ENCODE measurements at places on chromosomes 13 and 19.
A peak's percentile ranks its signal among the peaks of the same experiment; 100 is the strongest.

DNA sequence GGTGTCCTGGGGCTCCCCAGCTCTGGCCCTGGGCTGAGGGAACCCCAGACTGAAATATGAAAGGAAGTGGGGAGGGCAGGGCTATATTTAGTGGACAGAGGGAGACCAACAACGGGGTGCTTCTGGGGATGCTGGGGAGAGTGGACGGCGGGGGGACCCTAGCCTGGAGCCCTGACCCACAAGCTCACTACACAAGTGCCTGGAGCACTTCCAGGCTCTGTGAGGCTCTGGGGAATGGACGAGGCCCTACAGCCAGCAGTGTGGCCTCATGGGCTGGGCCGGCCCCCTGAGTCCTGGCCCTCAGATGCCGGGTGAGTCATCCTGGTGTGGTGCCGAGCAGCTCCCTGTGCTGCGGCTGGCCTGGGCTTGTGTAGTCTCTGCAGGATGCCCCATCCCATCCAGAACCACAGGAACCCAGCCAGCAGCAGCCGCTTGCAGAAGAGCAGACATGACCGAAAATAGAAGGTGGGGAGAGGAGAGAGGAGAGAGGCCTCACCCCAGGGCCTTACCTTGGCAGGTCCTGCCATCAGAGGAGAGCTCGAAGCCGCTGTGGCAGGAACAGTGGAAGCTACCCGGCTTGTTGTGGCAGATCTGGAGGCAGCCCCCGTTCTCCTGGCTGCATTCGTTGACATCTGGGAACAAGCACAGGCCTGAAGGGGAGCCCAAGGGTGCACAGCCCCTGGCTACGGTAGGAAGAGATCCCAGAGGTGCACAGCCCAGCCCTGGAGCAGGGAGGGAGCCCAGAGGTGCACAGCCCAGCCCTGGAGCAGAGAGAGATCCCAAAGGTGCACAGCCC, 26.1 kb downstream of the GAS6 start:
- no peak for DNase-seq

DNA sequence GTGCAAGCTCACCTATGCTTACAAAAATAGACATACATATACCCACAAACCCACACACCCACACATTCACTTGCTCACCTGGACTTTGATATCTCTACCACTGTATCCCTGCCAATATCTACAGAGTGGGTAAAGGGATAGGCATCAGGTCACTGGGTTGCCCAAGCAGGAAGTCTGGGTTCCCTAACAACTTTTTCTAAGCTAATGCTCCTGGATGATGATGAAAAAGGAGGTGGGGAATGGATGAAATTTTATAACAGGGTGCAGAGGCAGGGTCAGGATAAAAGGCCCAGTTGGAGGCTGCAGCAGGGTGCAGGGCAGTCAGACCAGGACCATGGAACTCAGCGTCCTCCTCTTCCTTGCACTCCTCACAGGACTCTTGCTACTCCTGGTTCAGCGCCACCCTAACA, at the start of gene CYP2B6:
Gene CYP2B6 (plus strand): TSS at position 311 of the 410 bp plus-strand sequence. CDS start 24 bp downstream, at position 335.
- no peak for DNase-seq

GRCh38 chr19:29245215-29245614, 32.3 kb upstream of the UQCRFS1 start:
- DNase-seq: no peak

- no peak for DNase-seq
Observed at GRCh38 chr19:7647156-7647555, 10.2 kb downstream of the STXBP2 start.

- DNase-seq: no peak
Observed at GRCh38 chr13:52969373-52969772, 59.2 kb upstream of the OLFM4 start.

DNA sequence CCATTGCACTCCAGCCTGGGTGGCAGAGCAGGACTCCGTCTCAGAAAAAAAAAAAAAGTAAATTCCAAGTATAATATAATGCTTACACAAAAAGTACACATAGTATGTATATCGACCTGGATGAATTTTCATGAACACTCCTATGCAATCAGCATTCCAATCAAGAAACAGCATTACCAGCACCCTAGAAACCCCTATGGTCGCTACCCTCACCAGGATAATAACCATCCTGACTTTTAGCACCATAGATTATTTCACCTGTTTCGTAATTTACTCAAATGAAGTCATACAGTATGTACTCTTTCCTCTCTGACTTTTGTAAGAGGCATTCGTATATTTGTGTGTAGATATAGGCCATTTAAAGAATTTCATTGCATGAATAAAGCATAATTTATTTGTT, 47.6 kb downstream of the PCDH8 start:
- DNase-seq: no peak

GRCh38 chr19:279231-279630, 12.0 kb downstream of the PLPP2 start:
- no peak for DNase-seq

GRCh38 chr13:48501705-48502104, 31.2 kb downstream of the RCBTB2 start:
- DNase-seq: no peak

- DNase-seq: peak; percentile 88
Observed at GRCh38 chr19:38095411-38096308, 128.4 kb downstream of the DPF1 start.

GRCh38 chr13:44498969-44499368, 77.2 kb downstream of the TSC22D1 start:
- DNase-seq: no peak

DNA sequence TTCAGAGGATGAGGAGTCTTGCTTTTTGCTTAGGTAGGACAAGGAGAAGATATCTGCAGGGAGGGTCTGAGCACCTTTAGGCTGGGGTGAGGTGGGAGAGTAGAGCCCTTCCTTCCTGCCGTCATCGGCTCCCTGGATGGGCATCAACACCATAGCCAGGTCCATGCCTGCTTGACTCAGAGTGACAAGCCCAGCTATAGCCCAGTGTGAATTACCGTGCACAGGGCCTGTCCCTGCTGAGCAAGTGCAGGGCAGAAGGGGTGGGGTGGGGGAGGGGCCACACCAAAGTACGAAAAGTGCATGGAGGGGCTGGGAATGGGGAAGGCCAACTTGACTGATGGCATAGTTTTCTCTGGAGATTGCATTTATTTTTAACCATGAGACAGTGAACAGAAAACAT, 30.3 kb upstream of the RNF113B start:
- no peak for DNase-seq

DNA sequence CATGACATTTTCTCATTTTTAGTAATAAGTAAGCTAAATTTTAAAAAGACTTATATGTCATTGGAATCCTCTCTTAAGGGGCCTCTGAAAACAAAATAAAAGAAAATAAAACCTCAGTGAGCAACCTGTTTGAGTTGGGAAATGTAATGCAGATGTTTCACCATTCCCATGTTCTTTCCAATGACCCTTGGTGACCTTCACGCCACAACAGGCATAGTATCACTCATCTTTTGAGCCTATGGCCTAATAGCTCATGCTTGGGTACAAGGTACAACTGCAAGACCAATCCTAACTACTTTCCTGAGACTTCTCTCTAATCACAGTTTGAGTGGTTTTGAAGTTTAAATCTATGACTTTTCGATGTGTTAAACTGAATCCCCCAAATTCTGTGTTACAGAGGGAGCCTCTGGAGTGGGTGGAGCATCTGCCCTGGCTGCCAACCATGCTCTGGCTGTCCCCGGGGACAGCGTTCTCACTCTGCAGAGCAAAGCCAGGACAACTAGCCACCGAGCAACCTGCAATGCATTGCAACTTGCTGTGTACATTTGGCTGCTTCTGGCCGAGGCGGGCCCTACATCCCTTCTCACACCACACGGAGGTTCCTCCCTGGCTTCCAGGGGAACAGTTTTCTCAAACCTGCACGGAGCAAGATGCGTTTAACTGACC, 307.9 kb upstream of the MAB21L1 start:
- DNase-seq: no peak

DNA sequence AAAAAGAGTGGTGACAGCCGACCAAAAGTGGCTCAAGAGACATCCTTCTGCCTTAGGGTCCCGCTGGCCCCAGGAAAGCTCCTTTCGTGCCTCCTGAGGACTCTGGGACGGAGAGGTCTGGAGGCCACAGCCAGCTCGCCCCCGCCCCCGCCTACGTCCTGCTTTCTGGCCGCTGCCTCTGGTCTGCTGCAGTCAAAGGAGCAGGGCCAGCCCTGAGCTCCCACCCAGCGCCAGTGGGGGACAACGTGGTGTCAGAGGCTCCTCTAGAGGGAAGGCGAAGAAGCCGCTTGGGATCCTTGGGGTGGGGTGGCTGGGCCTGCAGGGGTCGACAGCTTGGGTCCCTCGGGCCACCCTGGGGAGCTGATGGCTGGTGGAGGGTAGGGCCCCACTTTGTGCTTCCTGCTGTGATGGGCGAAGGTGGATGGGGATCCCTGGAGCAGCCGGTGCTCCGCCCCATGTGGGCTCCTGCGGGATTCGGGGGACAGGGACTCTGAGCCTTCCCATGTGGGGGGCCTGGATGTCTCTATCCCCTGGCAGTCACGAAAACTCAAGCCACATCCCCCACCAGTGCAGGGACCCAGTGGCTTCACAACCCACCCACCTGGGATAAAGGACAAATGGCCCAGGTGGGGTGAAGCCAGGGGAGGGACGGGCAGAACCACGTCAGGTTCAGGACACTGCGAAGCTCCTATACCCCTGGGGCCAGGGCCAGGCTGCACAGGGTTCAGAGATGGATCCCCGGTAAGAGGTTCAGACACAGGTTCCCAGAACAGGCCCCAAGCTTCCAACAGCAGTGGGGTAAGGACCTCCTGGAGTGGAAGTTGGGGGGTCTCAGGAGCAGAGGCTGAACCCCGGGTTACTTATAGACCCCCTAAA, 9.0 kb upstream of the DIRAS1 start:
- no peak for DNase-seq

- DNase-seq: no peak
Observed at GRCh38 chr19:2042485-2043250, 8.4 kb downstream of the MKNK2 start.

DNA sequence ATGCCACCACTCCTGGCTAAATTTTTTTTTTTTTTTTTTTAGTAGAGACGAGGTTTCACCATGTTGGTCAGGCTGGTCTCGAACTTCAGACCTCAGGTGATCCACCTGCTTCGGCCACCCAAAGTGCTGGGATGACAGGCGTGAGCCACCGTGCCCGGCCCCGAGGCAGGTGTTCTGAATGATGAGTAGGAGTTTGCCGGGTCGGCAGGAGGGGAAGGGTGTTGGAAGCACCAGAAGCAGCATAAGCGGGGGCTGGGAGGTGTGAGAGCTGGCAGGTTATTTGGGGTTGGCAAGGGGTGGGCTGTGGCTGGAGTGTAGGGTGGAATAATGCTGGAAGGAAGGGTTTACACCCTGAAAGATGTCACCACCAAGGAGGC, 1.8 kb downstream of the SPPL2B start:
- DNase-seq: no peak

DNA sequence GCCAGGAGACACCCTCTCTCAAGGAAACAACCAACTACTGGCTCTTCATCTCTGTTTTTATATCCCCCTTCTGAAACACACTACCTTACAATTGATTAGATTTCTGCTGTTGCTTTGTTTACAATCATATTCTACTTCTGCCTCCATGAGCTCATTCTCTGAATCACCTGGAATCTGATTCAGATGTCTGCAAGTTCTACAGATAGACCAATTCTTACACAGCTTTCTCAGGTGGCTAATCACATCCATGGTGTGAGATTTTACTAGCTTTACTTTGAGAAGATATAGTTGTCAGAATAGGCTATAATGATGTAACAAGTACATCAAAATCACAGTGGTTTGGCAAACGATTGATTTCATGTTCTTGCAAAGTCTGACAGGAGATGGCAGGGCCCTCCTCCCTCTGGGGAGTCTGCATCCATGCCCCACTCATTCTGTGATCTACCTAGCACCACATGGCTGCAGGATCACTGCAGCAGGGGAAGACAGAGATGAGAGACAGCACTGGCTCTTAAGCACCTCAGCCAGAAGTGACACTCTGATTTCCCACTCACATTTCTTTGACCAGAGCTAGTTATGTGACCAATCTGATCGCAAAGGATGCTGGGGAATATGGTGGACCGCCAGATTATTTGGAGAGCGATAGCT, 243.7 kb downstream of the FOXO1 start:
- DNase-seq: no peak

DNA sequence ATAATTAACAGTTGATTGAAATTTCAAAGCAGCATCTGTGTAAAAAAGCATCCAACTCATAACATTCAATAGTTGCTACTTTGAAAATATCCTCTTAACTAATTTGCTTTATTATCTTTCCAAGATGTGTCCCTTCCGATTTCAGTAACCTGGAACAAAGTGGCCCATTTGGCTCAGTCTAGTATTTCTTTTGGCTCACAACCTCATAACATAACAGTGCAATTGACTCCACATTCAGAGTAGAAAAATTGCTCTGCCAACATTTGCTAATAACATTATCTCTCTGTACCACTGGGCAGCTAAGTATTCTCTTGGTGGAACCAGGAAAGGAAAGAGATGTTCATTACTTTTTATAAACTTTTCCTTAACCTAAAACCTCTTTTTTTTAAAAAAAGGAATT, 571.1 kb upstream of the ARGLU1 start:
- no peak for DNase-seq

DNA sequence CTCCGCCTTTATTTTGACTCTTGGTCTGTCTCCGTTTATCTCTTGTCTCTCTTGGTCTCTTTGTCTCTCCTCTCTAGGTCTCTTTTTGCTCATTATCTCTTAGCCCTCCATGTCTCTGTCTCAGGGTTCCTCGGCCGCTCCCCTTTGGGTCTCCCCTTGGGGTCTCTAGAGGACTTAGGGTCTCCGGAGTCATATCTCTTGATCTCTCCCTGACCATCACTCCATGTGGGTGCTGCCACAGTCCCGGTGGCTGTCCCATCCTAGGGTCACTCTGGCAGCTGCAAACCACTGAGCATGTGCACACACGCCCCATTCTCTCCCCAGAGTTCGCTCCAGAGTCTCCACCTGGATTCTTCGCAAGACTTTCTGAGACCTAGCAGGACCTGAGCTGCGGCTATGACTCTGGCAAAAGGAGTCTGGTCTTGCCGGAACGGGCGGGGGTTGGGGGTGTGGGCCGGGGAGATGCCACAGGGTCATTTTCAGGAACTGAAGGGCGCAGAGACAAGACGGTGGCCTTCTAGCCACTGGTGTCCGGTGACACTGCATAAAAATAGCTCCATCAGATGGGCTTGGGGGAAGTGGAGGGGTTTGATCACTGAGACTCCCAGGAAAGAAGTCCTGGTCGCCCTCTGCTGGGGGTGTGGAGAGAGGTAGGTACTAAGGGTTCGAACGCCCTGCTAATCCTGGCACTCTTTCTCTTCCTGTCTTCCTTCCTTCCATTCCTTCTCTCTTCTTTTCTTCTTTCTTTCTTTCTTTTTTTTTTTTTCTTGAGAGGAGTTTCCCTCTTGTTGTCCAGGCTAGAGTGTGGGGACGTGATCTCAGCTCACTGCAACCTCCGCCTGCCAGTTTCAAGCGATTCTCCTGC, 1.2 kb upstream of the KCNA7 start:
- peak; percentile 96 for DNase-seq

GRCh38 chr19:39696387-39696786, 7.9 kb upstream of the LGALS14 start:
- no peak for DNase-seq

- DNase-seq: peak; percentile 84
Observed at GRCh38 chr13:43054803-43055802, 31.7 kb downstream of the DNAJC15 start.

- no peak for DNase-seq
Observed at GRCh38 chr19:31347828-31348392, 1.3 kb downstream of the TSHZ3 start.
